ENCODE measurements at places on chromosomes 1 and 21. TPM values are rescaled to one million over a fixed set of nuclear protein-coding genes. Genes with fewer than 3 reads are reported as not detected.
A peak's percentile ranks its signal among the peaks of the same experiment; 100 is the strongest.

Gene TOMM40L
- 22.4 TPM for total RNA-seq

GRCh38 chr1:65253800-65254319 lies 55.5 kb upstream of the DNAJC6 start:
- no peak for DNase-seq

DNA sequence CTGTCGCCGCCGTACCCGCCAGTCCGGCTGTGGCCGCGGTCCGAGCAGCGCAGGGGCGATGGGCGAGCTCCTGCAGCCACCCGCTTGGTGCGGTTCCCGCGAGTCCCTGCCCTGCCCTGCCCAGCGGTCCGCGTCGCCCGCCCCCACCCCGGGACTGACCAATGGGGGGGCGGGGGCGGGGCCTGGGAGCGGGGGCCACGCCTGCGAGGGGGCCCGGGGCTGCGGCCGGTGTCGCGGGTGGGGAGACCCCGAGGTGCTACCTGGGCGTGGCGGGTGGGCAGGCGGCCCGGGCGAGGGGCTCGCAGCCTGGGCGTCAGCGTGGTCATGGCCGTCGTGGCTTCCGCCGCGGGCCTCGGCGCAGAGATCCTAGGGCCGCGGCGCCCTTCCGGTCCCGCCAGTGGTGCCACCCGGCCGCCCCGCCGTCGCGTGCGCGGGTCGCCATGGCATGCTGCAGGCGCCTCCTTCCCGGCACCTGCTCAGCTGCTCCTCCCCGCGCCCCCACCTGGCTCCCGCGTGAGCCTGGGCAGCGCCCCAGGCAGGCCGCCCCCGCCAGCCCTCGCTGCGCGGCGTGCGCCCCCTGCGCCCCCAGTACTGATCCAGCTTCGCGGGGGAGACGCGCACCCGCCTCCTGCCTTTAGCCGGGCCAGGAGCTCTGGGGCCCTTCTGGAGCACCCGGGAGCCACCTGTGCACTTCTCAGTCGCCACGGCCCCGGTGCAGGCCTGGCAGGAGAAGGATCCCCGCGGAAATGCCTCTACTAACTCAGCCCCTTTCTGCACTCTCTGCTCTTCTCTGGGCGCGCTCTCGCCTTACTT lies at the start of gene BMP8B:
Gene BMP8B (minus strand): TSS at position 108 of the 813 bp plus-strand sequence. CDS start 380 bp downstream, outside the sequence.
- peak; percentile 72 for DNase-seq

- no peak for DNase-seq
These were observed 1.4 kb downstream of the NCF2 start for GRCh38 chr1:183588827-183589226.

DNA sequence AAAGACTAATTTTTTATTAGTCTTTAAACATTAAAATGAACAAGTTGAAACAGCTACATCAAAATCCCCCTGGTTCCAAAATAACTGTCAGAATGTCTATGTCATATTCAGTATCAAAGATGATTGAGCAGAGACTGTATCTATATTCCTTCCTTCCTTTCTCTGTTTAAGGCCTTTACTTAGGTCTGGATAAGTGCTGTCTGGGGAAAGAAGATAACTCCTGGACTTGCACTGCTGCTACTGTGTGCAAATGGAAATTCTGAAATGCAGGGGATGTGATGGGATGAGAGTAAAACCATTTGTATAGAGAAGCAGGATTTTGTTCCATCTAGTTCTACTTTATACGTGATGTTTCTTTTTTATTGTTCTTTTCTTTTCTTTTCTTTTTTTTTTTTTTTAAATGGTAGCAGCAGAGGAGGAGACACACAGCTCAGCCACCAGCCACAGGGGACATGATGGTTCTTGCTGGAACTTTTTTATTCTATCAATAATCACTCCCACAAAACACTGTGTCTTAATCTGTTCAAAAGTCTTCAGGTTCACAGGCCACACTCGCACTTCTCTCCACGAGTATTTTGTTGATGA lies 33.6 kb upstream of the FOXE3 start:
- no peak for DNase-seq
